ENCODE measurements at places on chromosomes 4 and X.

DNA sequence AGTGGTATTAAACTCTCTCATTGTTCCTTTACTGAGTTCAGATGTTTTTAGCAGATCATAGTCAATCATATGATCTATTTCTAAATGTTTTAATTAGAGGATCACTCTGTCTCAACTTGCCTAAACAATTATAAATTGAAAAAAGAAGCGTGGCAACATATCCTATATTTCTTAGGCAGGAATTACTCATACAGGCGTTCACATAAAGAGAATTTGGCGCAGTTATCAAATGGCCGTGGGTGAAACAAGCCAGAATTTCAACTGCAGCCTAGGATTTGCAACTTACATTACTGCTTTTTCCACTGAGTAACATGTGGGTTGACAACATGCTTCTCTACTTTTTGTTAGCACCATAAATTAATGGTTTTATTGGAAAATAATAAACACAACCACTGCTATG is 141.3 kb downstream of the CPE start:
- no peaks in the 10 kb centered on the region for H3K27me3 ChIP-seq
- no peaks in the 10 kb centered on the region for H3K36me3 ChIP-seq
- no peaks in the 10 kb centered on the region for H3K4me1 ChIP-seq
- H3K27ac ChIP-seq, result no peak overlapping the region
- no peak overlapping the region for H3K4me3 ChIP-seq
- no peak for DNase-seq

- H3K36me3 ChIP-seq, result peaks cover 61% of the 10 kb centered on the region
- no peak for DNase-seq
- peaks cover 46% of the 10 kb centered on the region for H3K4me1 ChIP-seq
- H3K27ac ChIP-seq, result peak overlapping the region; percentile 39
- H3K27me3 ChIP-seq, result no peaks in the 10 kb centered on the region
- H3K4me3 ChIP-seq, result no peak overlapping the region
These were observed 26.2 kb downstream of the CD99 start for GRCh38 chrX:2717312-2717711.

GRCh38 chr4:123556526-123556925 is 159.9 kb downstream of the SPRY1 start:
- H3K27me3 ChIP-seq, result peaks cover 10% of the 10 kb centered on the region
- H3K4me1 ChIP-seq, result no peaks in the 10 kb centered on the region
- no peak overlapping the region for H3K4me3 ChIP-seq
- H3K27ac ChIP-seq, result no peak overlapping the region
- no peak for DNase-seq

GRCh38 chr4:153534792-153535629 is 68.9 kb downstream of the TMEM131L start:
- H3K27me3 ChIP-seq, result no peaks in the 10 kb centered on the region
- no peak overlapping the region for H3K4me3 ChIP-seq
- peaks cover 38% of the 10 kb centered on the region for H3K36me3 ChIP-seq
- no peak for DNase-seq
- H3K4me1 ChIP-seq, result peaks cover 66% of the 10 kb centered on the region

GRCh38 chrX:112630187-112630586 is 49.6 kb downstream of the LHFPL1 start:
- no peaks in the 10 kb centered on the region for H3K27me3 ChIP-seq
- no peaks in the 10 kb centered on the region for H3K36me3 ChIP-seq
- no peaks in the 10 kb centered on the region for H3K4me1 ChIP-seq
- no peak overlapping the region for H3K27ac ChIP-seq
- no peak overlapping the region for H3K4me3 ChIP-seq

DNA sequence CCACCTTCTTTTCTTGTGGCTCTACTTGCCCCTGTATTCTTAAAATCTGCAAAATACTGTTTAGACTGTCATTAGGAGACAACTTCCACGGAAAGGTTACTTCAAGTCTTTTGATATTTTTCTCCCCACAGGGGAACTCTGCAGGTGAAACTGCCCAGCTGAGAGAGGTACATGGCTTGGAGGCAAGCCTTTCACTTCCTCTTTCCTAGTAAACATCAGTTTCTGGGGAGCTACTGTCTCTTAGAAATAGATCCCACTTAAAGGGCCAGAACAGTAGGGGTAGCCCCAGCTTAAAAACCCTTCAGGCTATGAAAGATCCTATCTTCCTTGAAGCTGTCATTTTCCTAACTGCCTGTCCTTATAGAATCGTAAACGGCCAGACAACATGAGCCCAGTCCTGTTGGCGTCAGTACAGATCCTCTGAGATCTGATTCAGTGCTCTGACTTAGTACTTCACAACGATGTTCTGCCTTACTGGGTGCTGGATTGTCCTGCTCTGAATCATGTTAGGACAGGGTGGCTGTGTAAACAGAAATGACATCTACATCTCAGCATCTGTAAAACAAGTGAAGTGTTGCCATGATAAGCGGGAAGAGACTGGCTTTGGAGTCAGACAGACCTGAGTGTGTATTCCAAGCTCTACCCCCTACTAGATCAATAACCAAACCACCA is 102.1 kb downstream of the ITIH6 start:
- H3K27ac ChIP-seq, result no peak overlapping the region
- H3K36me3 ChIP-seq, result no peaks in the 10 kb centered on the region
- no peak overlapping the region for H3K4me3 ChIP-seq
- no peaks in the 10 kb centered on the region for H3K4me1 ChIP-seq

- H3K27ac ChIP-seq, result no peak overlapping the region
- H3K27me3 ChIP-seq, result no peaks in the 10 kb centered on the region
- no peak overlapping the region for H3K4me3 ChIP-seq
- H3K4me1 ChIP-seq, result no peaks in the 10 kb centered on the region
- DNase-seq, result no peak
- H3K36me3 ChIP-seq, result no peaks in the 10 kb centered on the region
These were observed 56.8 kb downstream of the TRPC5 start for GRCh38 chrX:112025753-112026152.

GRCh38 chr4:130336585-130337217 is 1240.7 kb downstream of the C4orf33 start:
- no peak overlapping the region for H3K4me3 ChIP-seq
- no peaks in the 10 kb centered on the region for H3K4me1 ChIP-seq
- no peak for DNase-seq
- H3K27ac ChIP-seq, result no peak overlapping the region
- no peaks in the 10 kb centered on the region for H3K27me3 ChIP-seq

- no peak for DNase-seq
- peaks cover 63% of the 10 kb centered on the region for H3K36me3 ChIP-seq
These were observed 6.1 kb downstream of the UBQLN2 start for GRCh38 chrX:56569378-56570057.

DNA sequence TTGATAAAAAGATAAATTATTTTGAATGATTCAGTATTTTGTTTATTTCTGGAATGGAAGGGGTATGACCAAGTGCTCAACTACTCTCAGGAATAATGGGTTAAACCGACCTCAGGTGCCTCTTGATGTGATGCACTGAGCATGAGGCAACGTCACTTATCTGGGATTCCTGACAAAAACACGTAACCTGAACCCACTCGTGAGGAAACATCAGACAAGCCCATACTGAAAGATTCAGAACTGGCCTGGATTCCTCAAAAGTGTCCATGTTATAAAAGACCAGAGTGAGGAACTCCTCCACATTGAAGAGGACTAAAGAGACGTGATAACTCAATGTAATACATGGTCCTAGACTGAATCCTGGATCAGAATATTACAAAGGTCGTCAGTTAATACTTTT is 144.0 kb downstream of the FNIP2 start:
- no peak for DNase-seq
- peaks cover 4% of the 10 kb centered on the region for H3K27me3 ChIP-seq
- no peak overlapping the region for H3K4me3 ChIP-seq

DNA sequence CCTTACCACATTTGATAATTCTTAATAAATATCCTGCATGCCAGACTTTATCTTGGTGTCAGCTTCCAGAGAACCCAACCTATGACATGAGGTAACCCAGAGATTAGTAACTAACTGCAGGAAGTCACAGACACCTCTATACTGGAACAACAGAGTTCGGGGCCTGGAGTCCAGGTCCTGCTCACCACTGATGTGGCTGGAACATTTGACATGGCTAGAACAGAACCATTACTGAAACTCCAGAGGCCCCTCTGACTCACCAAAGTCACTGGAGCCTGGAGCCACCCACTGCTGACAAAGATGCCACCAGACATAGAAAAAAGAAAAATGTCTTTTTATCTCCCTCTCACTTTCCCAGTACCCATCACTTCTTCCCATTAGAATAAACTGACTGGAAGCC is 403.7 kb downstream of the MID1IP1 start:
- no peaks in the 10 kb centered on the region for H3K36me3 ChIP-seq
- peaks cover 21% of the 10 kb centered on the region for H3K4me1 ChIP-seq
- no peak overlapping the region for H3K4me3 ChIP-seq
- DNase-seq, result no peak
- no peaks in the 10 kb centered on the region for H3K27me3 ChIP-seq

DNA sequence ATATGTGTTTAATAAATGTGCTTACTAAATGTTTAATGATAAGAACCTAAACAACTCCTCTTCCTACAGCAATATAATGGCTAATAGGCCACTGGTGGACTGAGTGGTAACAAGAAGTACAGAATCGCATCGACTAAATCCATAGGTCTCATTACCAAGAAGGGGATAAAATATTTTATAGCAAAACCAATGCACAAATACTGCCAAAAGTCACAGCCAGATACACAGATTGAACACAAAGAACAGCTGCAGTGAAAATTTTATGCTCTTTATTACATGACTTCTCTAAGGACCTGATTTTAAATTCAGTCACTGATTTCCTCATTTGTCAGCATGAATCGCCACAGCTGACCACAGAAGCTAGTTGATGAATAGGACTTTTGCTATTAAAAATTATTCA is 285.4 kb downstream of the DHX15 start:
- no peak overlapping the region for H3K27ac ChIP-seq
- no peaks in the 10 kb centered on the region for H3K27me3 ChIP-seq
- DNase-seq, result no peak

DNA sequence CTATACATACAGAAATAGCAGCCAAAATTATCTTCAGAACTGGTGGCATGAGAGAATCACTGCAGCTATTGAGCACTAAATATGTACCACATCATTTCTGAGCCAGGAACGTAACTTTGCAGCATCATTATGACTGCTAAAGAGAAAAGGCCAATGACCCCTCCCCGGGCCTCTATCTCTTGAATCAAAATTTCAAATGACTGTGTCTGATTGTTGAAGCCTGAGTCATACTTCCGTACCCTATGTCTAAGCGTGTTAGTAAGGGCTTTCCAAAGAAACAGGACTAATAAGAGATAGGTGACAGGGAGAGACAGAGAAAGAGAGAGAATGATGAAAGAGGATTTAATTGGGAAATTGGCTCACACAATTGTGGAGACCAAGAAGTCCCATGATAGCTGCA is 445.5 kb upstream of the SPANXN1 start:
- H3K4me3 ChIP-seq, result no peak overlapping the region
- no peak overlapping the region for H3K27ac ChIP-seq
- DNase-seq, result no peak
- no peaks in the 10 kb centered on the region for H3K4me1 ChIP-seq

DNA sequence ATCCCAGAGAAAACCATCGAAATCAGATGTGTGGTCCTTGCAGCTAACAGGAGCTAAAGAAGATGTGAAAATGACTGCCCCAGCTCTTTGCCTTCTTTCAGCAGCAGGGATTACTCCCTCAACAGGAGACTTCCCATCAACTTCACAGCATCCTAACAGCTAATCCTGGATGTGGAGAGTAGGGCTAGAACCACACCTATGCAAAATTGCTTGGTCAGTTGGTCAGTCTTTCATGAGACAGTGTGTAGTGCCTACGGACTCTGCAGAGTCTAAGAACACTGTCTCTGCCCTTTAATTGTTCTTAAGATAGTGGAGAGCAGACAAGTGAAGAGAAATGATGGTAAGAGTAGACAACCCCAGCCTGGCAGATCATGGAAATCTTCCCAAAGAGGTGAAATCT is 133.5 kb downstream of the COL4A6 start:
- peaks cover 4% of the 10 kb centered on the region for H3K27me3 ChIP-seq
- no peak for DNase-seq
- no peak overlapping the region for H3K4me3 ChIP-seq
- H3K27ac ChIP-seq, result no peak overlapping the region

GRCh38 chr4:57462843-57463242 is 352.7 kb upstream of the IGFBP7 start:
- H3K4me1 ChIP-seq, result no peaks in the 10 kb centered on the region
- no peak overlapping the region for H3K27ac ChIP-seq
- no peaks in the 10 kb centered on the region for H3K36me3 ChIP-seq
- H3K27me3 ChIP-seq, result no peaks in the 10 kb centered on the region
- no peak overlapping the region for H3K4me3 ChIP-seq

GRCh38 chrX:155662282-155662681 is 49.5 kb upstream of the TMLHE start:
- H3K27me3 ChIP-seq, result no peaks in the 10 kb centered on the region
- no peaks in the 10 kb centered on the region for H3K4me1 ChIP-seq
- no peak overlapping the region for H3K4me3 ChIP-seq
- no peak for DNase-seq

DNA sequence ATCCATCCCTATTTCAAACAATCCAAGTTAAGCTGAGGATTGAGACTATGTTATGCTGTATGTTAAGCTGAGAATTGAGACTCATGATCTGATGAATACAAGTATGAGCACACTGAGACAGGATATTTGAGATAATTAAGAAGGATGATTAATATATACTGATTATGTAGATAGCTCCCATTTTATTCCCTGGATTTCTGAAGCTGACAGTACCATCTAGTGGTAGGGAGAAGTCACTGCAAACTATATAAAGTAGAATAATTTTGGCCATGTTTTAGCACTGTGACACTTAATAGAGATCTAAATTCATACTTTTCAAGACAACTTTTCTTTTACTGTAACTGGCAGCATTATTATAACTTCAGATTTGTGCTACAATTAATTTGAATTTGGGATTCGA is 63.8 kb upstream of the HPRT1 start:
- no peak overlapping the region for H3K4me3 ChIP-seq
- peaks cover 21% of the 10 kb centered on the region for H3K36me3 ChIP-seq
- no peak overlapping the region for H3K27ac ChIP-seq
- no peaks in the 10 kb centered on the region for H3K4me1 ChIP-seq
- H3K27me3 ChIP-seq, result no peaks in the 10 kb centered on the region

DNA sequence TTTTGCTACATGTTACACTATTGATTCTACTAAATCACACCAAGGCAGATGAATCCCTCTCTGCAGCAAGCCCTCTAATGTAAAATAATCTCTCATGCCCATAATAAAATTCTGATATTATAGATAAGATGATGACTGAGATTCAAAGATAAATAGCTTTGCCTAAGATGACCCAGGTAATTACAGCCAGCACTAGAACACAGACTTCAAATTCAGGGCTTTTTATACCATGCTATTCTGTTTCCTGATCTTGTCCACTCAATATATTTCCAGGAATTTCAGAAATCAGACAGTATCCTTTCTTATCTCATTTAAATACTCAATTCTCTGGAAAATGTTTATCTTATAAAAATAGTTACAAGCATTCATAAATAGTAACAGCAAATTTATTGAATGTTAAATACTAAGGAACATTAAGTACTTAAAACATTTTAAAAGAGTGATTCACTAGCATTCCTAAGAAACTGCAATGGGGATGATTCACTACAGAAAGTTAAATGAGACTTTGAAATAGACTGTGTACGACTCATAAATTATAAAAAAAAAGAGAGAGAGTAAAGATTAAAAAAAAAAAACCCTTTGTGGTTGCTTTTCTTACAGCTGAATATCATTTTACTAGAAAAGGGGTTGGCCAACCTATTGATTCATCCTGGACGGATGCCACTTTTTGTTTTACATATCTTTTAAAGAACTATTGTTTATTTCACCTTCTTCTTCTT is 45.8 kb upstream of the IL21 start:
- no peak overlapping the region for H3K4me3 ChIP-seq
- no peaks in the 10 kb centered on the region for H3K27me3 ChIP-seq
- H3K4me1 ChIP-seq, result peaks cover 66% of the 10 kb centered on the region
- DNase-seq, result no peak

- DNase-seq, result no peak
- H3K27ac ChIP-seq, result peak overlapping the region; percentile 81
- H3K4me1 ChIP-seq, result peaks cover 47% of the 10 kb centered on the region
- H3K36me3 ChIP-seq, result peaks cover 12% of the 10 kb centered on the region
- no peaks in the 10 kb centered on the region for H3K27me3 ChIP-seq
These were observed 32.3 kb downstream of the GAB3 start for GRCh38 chrX:154718616-154719015.
